Mesendoderm (in vitro differentiated cells): ENCODE measurements at places on chromosomes 2 and 18.

- DNase-seq: peak; percentile 33
These were observed 184.2 kb downstream of the RND3 start for GRCh38 chr2:150303281-150303680.

GRCh38 chr18:43192408-43192807 is 76.9 kb upstream of the RIT2 start:
- no peak for DNase-seq

DNA sequence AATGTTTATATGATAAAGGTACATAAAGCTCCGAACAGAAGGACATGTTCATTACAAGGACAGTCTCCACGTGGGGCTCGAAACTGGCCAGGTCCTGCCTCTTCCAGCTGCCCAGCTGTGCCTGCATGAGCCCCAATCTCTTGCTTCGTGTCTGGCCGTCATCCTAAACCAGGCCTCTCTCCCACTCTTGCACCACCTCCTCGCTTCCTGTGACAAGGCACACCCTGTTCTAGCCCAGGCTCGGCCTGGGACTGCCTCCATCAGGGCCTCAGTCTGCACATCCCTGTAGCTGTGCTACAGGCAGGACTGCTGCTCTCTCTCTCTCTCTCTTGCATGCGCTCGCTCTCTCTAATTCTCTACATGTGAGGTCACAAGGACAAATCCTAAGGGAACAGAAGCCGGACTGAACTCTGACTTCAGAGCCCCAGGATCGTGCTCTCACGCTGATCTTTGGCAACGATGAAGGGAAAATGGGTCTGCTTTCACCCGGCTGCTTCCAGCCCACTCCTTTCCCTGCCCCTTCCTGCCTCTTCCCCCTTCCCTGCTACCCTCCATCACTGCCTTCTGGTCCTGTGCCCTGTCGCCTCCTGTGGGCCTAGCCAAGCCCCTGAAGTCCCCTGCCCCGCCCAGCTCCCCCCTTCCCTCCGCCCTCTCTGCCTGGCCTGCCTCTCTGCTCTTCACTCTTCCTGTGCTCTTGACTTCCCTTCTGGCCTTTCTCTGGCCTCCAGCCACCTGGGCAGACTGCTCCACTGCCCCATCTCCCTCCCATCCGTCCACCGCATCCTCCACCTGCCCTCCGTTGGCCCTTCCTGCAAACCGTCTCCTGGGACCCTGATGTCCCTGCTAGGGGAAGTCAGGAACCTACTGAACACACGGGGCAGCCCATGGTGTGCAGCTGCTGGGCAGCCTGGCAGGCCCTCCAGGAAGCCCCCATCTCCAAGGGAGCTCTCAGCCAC is 7.8 kb upstream of the GPR55 start:
- DNase-seq: no peak

DNA sequence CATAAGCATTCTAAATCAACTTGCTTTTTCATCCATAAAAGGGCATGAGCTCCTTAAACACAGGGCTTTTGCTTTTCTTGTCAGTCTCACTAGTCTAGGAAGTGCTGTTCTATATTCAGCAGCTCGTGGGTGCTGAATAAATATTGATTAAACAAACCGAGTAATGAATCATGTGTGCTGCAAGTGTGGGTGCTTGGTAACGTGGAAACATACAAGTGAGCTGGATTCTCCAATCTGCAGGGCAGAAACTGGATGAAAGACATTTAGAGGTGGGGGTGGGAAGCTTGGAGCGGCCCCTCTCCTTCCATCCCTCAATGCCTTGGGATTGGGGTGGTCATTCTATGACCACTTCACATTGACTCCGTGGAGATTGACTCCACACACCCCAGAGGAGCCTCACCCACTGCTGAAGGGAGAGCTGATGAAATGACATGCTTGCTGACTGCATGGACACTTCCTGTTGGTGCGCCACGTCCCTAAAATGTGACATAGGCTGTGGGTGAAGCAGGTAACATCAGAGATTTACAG is 114.6 kb downstream of the DOCK10 start:
- no peak for DNase-seq

GRCh38 chr2:240991378-240992263 is 6.8 kb upstream of the SNED1 start:
- DNase-seq: peak; percentile 55
